ENCODE measurements at places on chromosomes 1 and 21.

DNA sequence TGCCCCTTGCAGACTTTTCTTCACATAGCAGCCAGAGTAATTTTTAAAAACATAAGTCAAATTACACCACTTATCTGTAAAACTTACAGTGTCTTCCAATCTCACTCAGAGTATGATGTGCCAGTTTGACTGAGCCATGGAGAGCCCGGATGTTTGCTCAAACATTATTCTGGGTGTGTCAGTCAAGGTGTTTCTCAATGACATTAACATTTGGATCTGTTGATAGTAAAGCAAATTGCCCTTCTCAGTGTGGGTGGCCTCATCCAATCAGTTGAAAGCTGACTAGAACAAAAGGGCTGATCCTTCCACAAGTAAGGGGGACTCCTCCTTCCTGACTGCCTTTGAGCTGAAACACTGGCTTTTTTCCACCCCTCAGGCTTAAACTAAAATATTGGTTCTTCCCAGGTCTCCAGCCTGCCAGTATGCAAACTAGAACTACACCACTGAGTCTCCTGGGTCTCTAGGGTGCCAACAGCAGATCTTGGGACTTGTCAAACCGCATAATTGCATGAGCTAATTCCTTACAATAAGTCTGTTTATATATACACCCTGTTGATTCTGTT, 157.9 kb upstream of the CTTNBP2NL start:
- no peak for DNase-seq

- peak; percentile 61 for DNase-seq
Measured at GRCh38 chr1:206736878-206737728, 33.5 kb upstream of the IL19 start.

- DNase-seq = no peak
Measured at GRCh38 chr1:230768903-230769570, 21.8 kb downstream of the CAPN9 start.

GRCh38 chr1:116122955-116123757, 12.0 kb downstream of the MAB21L3 start:
- DNase-seq = no peak

DNA sequence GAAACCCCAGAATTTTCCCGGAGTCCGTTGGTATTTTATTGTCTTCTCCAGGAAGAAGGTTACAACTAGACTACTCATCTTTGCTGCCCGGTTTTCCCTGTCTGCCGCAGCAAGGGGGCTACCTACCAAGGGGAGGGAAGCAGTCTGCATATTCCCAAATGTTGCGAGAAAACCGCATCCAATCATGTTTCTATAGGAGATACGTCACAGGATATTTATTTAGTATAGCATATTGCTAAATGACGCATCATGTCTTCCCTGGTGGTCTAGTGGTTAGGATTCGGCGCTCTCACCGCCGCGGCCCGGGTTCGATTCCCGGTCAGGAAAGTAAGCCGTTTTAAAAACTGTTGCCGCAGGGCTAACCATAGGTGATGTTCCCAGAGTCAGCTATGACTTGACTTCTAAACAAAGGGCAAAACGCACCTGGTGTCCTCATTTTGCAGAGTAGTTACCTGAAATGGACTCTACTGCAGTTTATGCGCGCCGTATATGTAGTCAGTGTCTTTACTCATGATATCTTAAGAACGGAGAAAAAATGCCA, 15.2 kb upstream of the ZNF692 start:
- DNase-seq = peak; percentile 82

DNA sequence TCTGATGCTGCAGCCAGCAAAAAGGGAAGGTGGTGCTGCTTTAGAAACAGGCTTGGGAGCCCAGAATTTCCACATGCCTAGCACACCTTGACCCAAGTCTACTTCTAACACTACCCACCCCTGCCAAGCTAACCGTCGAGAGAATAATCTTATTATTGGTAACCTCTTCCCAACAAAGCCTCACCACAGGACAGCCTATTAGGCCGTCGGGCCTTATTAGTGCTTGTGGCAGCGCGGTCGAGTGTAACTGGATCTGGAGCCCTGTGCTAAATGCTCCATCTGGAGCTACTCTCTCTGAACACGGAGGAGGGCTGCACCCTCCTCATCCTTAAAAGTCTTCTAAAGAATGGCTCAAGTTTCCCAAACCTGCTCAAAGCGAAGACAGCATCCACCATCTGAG, 165.5 kb upstream of the NFIA start:
- no peak for DNase-seq

Measured in activated CD8-positive, alpha-beta memory T cell treated with anti-CD3 and anti-CD28 coated beads, Interleukin-2, amount 50 U/mL, for 4 hours (primary cell).